ENCODE measurements at places on chromosomes 5 and 9. TPM values are rescaled to one million over a fixed set of nuclear protein-coding genes. Genes with fewer than 3 reads are reported as not detected.
A peak's percentile ranks its signal among the peaks of the same experiment; 100 is the strongest.

GRCh38 chr9:21160178-21160577 lies 6.3 kb downstream of the IFNA21 start:
- no peak for DNase-seq

DNA sequence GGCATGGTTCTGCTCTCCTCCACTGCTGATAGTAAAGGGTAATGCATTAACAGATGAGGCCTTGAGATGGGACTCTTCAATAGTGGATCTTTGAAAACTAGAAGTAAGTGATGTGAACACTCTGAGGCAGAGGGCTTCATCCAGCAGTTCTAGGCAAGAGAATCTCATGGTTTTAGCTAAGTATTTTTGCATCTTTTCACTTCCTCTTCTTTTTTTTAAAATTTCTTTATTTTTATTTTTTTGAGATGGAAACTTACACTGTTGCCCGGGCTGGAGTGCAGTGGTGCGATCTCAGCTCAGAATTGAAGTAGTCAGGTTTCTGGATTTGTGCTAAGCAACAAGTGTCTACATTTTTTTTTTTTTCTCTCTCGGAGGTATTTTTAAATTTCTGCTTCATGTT lies 101.9 kb downstream of the MTRR start:
- no peak for DNase-seq

DNA sequence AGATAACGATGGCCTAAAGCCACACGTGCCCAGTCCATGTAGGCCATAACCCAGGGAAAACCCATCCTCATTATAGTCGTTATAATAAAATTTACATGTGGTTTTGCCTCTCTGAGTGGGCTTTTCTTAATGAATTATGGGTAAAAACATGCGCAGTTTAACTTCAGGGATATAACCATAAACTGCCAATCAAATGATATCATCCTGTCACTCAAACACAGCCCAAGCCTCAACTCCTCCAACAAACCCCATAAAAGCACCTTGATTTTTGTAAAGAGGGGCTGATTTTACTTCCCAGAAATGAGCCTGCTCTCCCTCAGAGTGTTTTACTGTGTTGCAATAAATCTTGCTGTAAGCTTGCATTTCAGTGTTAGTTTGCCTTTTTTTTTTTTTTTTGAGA lies 15.8 kb upstream of the SETX start:
- DNase-seq: no peak

DNA sequence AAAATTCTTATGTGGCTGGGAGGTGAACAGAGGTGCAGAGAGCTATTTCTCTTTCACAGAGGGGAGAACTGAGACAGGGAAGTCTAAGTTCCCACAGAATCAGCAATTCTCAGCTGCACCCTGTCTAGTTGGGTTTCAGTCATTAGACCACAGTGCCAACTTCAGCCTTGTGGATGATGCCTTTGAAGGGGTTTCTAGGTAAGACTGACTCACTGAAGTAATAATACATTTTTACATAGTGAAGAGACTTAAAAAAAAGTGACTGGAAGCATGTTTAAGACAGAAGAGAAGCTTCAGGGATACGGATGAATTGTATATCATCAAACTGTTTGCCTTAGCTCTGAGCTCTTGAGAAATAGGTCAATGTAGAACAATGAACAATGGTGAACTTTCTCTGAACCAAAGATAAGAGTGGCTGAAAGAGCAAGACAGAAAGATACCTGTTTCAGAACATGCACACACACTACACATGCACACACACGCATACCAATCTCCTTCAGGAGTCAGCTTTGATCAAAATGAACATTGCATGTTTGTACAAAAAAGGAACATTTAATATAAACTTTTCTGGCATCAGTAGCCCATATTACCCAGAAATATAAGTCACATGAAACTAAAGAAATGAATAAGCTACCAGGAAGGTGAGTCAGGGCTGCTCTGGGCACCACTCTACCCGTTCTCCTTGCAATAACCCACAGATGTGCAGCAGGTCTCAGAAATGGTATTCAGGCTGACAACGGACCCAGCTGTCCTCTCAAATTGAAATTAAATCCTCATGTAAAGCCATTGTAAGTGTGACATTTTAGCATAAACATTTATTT lies 12.6 kb upstream of the FYB1 start:
- no peak for DNase-seq

- DNase-seq: no peak
Observed at GRCh38 chr9:95004411-95005277, 278.1 kb downstream of the AOPEP start.

DNA sequence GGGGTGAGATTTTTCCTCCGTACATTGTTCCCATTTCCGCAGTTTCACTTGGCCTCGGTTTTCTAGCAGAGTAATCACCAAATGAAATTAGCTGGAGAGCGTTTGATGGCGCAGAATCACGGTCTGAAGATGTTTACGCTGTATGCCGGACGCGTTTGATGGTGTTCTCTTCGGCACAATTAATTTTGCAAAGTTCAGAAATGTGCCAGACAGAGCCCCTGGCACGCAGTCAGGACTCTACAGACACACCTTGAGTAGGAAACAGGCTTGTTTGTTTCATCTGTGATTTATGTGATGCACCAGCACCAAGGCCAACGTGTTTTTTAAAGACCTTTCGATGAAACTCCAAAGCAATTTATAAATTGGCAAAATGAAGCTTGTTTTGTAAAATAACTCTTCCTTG lies 863 bp upstream of the LIFR start:
- no peak for DNase-seq

- DNase-seq: no peak
Observed at GRCh38 chr9:91138760-91139159, 223.0 kb downstream of the AUH start.

- DNase-seq: no peak
Observed at GRCh38 chr5:122494109-122494508, 182.1 kb downstream of the SNCAIP start.

DNA sequence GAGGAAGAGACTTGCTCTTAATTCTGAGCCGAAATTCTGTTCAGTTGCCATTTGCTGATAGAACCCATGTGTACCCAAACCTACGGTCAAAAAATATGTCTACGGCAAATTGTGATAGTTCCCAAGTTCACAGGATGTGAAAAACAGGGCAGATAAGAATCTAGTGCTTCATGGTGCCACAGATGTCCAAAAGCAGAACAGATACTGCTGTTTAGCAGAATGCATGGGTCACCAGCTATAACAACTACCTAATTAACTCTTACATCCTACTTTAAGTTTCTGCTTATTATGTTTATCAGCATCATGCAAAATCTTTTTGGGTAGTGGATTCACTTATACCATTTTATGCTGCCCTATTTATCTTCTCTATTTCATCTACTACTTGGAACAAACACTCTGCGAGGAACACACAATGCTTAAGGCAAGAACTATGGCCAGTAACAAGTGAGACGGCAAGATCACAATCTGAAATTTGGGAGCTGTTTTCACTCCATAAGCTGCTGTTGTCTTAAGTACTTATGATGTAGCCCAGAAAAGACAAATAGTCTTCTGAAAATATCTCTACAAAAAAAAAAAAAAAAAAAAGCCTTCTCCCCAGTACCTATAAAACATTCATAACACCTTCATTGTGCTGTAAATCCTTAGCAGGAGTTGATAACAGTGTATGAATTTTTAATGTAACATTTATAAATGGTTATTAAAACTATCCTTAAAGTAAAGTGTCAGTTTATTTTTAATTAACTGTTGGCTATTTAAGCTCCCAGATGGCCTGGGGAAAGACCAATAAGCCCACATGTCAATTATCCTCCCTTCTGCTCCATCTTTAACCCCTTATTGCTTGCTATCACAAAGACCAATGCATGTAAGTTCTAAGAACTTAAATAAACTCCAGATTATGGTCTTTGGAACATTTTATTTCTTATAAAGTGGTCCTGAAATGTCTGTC lies 232.3 kb downstream of the TLR4 start:
- DNase-seq: no peak

GRCh38 chr5:38538161-38538560 lies 18.3 kb downstream of the LIFR start:
- no peak for DNase-seq

- peak; percentile 86 for DNase-seq
Observed at GRCh38 chr5:176697934-176698538, 50.8 kb downstream of the TSPAN17 start.

GRCh38 chr9:92097997-92098482 lies 17.2 kb downstream of the SPTLC1 start:
- peak; percentile 94 for DNase-seq

- DNase-seq: peak; percentile 52
Observed at GRCh38 chr5:133754575-133755169, 142.3 kb upstream of the FSTL4 start.

GRCh38 chr9:95425910-95426551 lies 90.7 kb downstream of the PTCH1 start:
- no peak for DNase-seq

DNA sequence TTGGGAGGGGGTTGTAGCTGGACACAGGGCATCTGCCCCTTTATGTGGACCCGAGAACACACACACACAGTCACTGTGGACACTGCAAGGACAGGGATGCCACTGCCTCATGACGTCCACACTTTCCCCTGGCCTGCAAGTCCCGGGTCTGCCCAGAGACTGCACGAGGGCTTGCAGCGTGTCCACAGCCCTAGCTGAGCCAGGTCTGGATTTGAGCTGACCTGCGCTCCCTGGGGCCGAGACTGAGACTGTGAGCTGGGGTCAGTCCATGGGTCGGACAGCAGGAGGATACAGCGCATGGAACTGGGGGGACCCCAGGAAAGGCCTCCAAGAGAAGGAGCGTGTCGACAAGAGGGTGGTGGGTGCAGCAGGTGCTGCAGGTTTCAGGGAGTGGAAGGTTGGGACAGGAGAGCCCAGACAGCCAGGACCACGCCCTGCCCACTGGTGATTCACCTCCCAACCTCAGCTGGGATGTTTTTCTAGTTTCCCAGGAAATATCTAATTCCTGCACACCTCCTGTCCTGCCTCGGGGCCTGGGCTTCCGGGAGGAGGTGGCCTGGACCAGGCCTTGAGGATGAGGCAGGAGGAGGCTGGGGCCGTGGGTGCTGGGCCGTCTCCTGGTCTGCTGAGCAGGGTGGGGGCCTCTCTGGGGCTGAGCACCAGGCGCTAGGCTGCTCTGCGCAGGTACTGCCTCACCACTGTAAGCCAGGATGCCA lies 806 bp upstream of the RNF224 start:
- no peak for DNase-seq

- no peak for DNase-seq
Observed at GRCh38 chr5:88661806-88662207, 221.2 kb downstream of the MEF2C start.

DNA sequence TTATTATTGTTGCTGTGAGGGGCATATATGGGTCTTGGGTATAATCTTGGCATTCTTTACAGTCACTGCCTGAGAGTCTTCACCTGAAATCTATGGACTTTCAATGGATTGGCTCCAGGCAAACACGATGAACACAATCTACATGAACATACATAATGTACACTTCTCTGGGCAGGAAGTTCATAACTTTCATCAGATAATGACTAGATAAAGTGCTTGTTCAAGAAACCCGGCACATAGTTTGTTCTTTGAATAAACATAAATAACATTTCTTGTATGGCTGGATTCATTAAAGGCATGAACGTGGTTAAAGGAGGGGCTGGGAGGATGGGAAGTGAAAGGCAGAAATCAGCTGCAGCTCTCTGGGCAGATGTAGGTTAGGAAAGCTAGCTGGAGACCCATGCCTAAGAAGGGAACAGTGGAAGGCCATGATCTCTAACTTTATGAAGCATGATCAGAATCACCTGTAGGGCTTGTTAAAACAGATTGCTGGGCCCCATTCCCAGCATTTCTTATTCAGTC lies 306.9 kb upstream of the EFNA5 start:
- no peak for DNase-seq

GRCh38 chr9:91043056-91043810 lies 241.6 kb downstream of the SYK start:
- no peak for DNase-seq

DNA sequence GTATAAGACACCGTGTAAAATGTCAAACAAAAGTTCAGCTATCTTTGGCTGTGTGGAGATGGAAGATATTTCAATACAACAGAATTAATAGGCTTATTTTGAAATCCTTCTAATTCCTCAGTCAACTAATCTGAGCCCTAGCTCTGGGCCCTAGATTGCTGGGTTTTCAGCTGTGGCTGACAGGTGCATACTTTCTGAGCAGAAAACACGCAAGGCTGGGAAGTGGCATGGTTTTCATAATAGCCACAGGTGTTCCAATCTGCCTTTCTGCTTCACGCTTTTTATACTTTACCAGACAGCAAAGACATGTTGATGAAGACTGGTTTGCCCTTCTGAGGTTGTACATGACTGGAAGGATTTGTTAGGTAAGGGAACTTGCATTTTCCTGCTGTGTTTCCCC lies 20.7 kb upstream of the XPA start:
- DNase-seq: no peak

DNA sequence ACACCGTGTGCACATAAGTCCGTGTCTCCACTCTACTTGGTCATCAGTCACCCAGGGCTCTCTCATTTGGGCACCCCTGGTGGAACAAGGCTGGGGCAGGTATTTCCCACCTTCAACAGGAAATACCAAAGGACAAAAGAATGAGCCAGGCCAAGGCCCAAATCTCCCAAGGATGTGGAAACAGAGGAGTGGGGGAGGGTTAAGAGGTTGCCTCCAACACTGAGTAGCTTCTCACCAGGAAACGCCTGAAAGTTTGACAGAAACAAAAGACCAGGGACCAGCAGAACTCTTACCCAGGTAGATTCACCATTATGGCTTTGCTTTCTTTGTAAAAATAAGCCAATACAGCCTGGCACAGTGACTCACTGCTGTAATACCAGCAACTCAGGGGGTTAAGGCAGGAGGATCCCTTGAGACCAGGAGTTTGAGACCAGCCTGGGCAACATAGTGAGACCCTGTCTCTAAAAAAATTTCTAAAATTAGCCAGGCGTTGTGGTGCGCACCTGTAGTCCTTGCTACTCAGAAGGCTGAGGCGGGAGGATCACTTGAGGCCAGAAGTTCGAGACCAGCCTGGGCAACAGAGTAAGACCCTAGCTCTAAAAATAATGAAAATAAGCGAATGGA lies 12.7 kb downstream of the SLC1A3 start:
- peak; percentile 91 for DNase-seq

GRCh38 chr9:69678843-69679538 lies 6.8 kb upstream of the APBA1 start:
- DNase-seq: no peak

- no peak for DNase-seq
Observed at GRCh38 chr9:102778746-102779145, 216.4 kb upstream of the CYLC2 start.

The INVS gene
- total RNA-seq: 7.5 TPM

The PAPPA gene
- total RNA-seq: 0.17 TPM

The SLC6A3 gene
- 0.61 TPM for total RNA-seq

The NIPSNAP3A gene
- 13.8 TPM for total RNA-seq

The PCDHB5 gene
- total RNA-seq: 2.9 TPM

The PROB1 gene
- total RNA-seq: 3.4 TPM

The RLN1 gene
- total RNA-seq: 0.39 TPM

The IL9 gene
- not detected for total RNA-seq

The DIAPH1 gene
- total RNA-seq: 123 TPM

The LHX3 gene
- total RNA-seq: not detected

The PCDHA13 gene
- 1.0 TPM for total RNA-seq

The CYSTM1 gene
- 20.6 TPM for total RNA-seq

The NUTM2G gene
- 0.57 TPM for total RNA-seq

The LHX6 gene
- 1.6 TPM for total RNA-seq

The CDKN2A gene
- 0.35 TPM for total RNA-seq

The SHC3 gene
- total RNA-seq: 1.3 TPM

The FAM153A gene
- 1.2 TPM for total RNA-seq

The IRGM gene
- 0.13 TPM for total RNA-seq
